Naive B cell (primary cell): ENCODE measurements at places on chromosomes 2 and 18. TPM values are rescaled to one million over a fixed set of nuclear protein-coding genes. Genes with fewer than 3 reads are reported as not detected.
A peak's percentile ranks its signal among the peaks of the same experiment; 100 is the strongest.

- no peak for DNase-seq
Observed at GRCh38 chr2:135582383-135582782, 51.1 kb downstream of the R3HDM1 start.

DNA sequence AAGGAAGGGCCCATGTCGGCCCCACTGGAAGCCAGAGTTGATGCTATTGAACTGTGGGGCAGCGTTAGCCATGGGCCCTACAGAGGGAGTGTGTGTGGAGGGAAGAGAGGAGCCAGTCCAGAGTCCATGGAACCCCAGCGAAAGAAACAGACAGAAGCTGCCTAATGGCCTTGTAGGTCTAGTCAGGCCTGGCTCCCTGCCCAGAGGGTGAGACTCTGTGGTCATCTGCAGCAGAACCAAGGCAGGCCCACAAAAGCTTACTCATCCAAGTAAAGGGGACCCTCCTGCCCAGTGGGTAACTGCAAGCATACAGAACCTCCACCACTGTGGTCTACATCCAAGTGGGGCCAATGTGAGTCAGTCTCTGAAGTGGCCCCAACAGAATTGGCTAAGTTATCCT, 439.8 kb downstream of the TGIF1 start:
- no peak for DNase-seq

- no peak for DNase-seq
Observed at GRCh38 chr2:152445791-152446201, 110.8 kb downstream of the FMNL2 start.

- no peak for DNase-seq
Observed at GRCh38 chr2:239608260-239608659, 207.4 kb upstream of the HDAC4 start.

DNA sequence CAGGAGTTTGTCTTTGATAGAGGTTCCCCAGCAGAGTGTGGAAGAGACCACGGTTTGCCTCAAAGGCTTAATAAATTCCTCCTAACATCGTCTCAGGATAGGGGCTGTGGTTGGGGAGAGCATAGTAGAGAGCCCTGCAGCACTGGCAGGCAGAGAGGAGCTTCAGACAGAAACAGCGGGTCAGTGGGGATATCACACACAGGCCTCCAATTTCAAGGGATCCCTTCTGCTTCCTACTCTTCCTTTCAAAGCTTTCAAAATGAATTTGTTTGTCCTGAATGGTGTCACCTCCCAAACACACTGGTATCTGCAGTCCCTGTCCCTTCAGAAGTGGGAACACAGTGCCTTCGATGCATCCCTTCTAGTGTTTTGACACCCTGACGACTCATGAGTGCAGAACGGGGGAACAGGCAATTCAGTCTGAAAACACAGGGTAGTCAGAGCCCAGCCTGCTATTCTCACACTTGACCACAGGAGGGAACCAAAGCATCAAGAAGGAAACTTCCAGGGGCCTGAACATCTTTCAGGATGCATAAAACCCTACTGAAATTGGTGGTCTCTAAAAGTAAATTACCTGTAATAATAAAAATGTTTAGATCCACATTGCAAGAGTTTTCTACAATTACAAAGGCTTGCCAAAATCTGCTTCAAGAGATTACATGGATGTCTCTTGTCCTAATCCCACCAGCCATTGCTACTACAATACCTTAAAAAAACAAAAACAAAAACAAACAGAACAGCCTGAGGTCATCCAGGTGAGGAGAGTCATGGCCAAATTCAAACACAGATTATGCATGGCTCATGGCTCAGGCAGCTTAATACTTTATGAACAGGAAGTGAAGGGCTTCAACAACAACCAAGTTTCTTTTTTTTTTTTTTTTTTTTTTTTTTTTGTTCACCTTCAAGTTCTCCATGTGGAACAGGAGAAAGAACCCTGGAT, 49.8 kb downstream of the SLC14A2 start:
- DNase-seq = peak; percentile 38

GRCh38 chr2:168811696-168812095, 9.3 kb downstream of the NOSTRIN start:
- no peak for DNase-seq

GRCh38 chr18:8176554-8176953, 432.7 kb upstream of the RAB12 start:
- no peak for DNase-seq

DNA sequence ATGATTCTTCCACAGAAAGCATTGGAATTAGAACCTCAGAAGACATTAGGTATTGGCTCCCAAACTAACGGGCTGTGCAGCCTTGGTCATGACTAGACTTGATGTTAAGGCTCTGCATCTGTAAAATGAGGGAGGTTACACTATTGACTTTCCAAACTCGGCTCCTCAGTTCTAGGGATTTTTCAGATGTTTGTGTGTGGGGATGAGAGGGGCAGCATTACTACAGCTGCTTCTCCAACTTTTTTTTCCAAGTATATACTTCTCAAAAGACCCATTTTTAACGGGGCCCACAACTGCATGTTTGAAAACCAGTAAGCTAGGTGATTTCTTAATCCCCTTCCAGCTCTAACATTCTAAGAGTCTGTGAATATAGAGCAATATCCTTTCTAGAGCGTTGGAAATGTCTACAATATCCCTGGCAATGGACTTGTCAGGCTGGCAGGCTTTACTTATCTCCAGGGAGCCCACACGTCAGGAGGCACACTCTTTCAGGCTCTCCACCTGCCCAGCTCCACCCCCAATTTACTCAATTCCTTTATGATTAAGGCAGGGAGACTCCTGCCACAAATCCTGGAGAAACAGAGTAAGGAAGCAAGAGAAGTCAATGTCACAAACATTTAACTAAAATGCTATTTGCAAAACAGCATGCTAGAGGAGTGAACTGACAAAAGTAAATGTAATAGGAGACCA, 844 bp upstream of the MPV17 start:
- DNase-seq = no peak

DNA sequence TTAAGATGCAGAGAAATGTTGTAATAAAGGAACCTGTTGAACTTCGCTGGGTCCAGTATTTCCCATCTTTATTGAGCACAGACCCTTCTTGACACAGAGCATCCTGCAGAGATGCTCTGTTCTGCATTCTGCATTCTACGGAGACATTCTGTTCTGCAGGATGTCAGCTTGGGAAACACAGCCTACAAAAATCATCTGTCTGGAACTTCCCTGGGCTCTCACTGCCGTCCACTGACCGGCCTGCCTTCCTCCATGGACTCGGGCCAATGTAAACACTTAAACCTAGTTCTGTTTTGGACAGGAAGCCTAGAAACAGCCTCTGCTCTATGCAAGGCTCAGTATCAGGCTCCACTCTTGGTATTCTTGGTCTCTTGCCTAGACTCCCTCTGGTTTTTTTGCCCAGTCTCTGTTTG, 90.0 kb upstream of the PPP1CB start:
- no peak for DNase-seq

- DNase-seq = no peak
Observed at GRCh38 chr2:143936538-143936847, 583.4 kb downstream of the ZEB2 start.

- no peak for DNase-seq
Observed at GRCh38 chr18:74898965-74899364, 301.3 kb downstream of the ZNF407 start.

DNA sequence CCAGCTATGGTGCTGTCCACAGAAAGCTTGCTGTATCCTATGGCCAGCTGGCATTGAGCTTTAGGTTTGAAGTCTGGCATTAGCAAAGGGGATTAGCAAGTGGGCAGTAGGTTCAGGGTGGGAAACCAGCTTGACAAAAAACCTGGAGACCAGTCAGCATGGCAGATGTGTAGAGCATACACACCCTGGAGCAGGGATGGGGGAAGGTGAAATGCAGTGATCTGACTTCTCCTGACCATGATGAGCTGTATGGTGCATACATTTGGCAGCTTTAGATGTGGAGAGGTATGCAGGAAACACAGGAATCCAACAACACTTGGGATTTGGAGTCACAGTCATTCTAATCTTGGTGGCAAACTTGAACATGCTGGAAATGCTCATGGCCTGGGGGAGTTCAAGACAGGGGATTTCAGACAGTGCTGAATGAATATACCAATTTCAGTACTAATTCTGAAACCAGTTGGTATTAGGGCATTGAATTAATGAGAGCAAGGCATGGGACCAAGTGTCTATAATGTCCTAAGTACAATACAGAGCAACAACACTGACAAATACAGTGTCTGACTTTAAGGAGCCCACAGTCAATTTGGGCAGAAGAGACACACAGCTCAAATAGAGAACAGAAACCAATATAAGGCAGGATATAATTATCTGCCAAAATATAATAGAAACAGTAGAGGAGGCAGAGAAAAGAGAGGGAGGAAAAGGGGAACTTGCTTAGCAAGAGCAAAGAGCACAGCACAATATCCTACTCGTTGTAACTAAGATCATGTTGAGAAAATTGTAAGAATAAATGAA, 11.8 kb downstream of the ARHGAP15 start:
- peak; percentile 71 for DNase-seq

DNA sequence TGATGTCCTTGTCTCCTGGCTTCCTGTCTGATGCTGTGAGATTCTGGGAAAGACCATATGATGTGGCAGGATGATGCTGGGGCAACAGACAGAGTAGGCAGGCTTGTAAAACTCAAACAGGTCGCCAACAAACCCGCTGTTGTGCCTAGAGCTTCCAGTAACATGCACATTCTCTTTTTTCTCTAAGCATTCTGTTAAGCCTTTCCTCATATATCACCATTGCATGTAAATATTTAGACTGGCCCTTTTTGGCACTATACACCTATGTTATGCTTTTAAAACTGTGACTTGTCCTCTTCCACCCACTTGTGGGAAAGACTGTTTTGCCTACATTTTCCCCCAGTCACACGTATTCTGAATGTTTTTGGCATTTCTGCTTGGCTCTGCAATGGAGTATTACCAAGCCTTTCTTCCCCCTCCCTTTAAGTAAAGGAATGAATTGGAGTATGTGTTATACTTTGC, 250.4 kb upstream of the TANK start:
- no peak for DNase-seq

DNA sequence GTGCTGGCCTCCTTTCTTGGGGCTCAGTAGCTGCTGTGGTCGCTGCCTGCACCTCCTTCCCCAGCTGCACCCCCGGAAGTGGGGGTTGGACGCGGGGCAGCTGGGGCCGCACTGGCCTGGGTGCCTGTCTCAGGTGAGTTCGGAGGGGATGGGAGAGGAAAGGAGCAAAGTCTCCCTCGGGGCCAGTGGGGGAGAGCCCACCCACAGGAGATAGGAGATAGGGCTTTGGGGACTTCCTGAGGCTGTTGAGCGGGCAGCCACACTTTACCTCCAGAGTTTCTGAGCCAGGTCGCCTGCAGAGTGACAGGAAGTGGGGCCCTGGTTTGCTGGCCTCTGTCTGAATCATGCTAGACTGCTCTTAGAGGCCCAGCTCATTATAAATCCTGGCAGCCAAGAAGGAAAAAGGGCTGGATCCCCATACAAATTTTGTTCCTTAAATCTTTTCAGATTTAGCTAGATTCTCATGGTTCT, 8.1 kb downstream of the MBP start:
- DNase-seq = peak; percentile 33

- DNase-seq = no peak
Observed at GRCh38 chr2:198316852-198317396, 512.5 kb downstream of the PLCL1 start.

- DNase-seq = no peak
Observed at GRCh38 chr18:56678836-56679565, 27.8 kb downstream of the WDR7 start.

- no peak for DNase-seq
Observed at GRCh38 chr2:136113209-136113971, 4.6 kb downstream of the CXCR4 start.

GRCh38 chr2:194252127-194252526, 1404.9 kb upstream of the SLC39A10 start:
- no peak for DNase-seq

DNA sequence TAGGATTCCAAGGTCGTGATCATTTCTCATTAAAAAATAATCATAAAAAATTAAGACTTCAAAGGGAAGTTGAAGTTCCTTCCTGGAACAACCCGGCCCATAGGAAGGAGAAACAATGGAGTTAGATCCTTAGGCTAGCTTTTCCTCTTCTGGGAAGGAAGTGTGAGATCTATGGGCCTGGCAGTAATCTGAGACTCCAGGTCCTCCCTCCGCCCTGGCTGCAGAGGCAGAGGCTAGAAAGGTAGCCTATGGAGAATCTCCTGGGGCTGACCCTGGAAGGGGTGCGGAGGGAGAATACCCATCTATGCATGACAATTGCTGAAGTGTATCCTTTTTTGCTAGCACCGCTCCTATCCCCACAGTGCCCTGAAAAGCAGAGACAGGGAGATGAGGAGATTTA, 37.9 kb downstream of the TRIB2 start:
- no peak for DNase-seq

- DNase-seq = no peak
Observed at GRCh38 chr2:188695953-188696352, 278.2 kb upstream of the COL3A1 start.

DNA sequence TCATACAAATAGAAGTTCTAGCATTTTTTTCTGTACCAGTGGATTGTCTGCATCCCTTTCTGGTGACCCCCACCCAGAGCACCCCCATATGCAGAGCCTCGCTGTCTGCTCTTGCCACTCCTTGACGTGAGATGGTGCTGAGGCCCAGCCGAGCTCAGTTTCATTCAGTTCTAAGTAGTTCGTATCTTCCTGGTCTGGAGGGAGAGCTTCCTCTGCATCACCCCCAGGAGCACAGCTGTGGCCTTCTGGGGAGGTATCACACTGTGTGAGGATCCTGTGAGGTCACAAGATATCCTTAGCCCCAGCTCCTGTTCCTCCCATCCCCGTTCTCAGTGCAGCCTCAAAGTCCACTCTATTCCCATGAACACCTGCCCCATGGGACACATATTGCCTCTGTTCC, 132.7 kb downstream of the PTGR3 start:
- no peak for DNase-seq

Gene KCNJ13
- not detected for polyA plus RNA-seq

Gene ITPRIPL1
- 3.9 TPM for polyA plus RNA-seq

Gene GNAL
- not detected for polyA plus RNA-seq

Gene PKDCC
- not detected for polyA plus RNA-seq

Gene ANKRD53
- not detected for polyA plus RNA-seq

Gene ALPI
- polyA plus RNA-seq = not detected

Gene ZNF521
- polyA plus RNA-seq = not detected

Gene RTP5
- polyA plus RNA-seq = not detected

Gene CENPA
- polyA plus RNA-seq = not detected

Gene FBXO41
- 0.79 TPM for polyA plus RNA-seq

Gene LBX2
- polyA plus RNA-seq = not detected
